ENCODE measurements at places on chromosomes 5 and 9.
A peak's percentile ranks its signal among the peaks of the same experiment; 100 is the strongest.

GRCh38 chr5:117454716-117455212 lies 880.1 kb upstream of the SEMA6A start:
- DNase-seq = peak; percentile 45

DNA sequence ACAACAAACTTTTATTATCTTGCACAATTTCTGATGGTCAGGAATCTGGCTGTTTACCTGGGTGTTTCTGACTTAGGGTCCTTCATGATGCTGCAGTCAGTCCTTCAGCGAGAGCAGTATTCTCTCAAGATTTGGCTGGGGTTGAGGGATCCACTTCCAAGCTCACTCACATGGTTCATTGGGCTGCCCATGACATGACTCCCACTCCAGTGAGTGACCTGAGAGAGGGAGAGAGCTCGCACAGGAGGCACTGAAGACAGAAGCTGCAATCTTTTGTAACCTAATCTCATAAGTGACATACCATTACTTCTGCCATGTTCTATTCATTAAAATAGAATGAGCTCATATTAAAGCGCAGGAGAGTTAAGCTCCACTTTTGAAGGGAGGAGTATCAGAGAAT lies 212.6 kb downstream of the SPATA31D1 start:
- no peak for DNase-seq

DNA sequence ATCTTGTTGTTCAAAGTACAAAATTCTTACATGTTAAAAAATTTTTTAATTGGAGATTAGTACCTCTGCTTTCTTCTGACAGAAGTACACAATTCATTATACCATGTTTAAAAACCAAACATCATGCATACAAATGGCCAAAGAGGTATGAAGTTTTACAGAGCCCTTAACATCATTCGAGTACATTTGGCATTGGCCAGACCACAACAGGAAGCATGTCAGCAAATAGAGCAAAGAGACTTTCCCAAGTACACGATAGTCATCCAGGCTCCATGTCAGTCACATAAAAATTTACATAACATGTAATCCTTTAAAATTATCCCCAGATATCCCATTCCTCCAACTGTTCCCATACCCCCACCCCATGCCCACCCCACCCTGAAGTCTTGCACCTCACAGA lies 22.5 kb downstream of the HMGCS1 start:
- DNase-seq = no peak

- no peak for DNase-seq
These were observed 311.7 kb upstream of the HAPLN1 start for GRCh38 chr5:84032324-84032723.

- DNase-seq = no peak
These were observed 20.0 kb upstream of the NMUR2 start for GRCh38 chr5:152425083-152425482.

GRCh38 chr5:66960369-66961137 lies 236.0 kb downstream of the CD180 start:
- no peak for DNase-seq

- no peak for DNase-seq
These were observed 97.6 kb downstream of the BARX1 start for GRCh38 chr9:93857528-93857927.

- no peak for DNase-seq
These were observed 3.5 kb downstream of the NXNL2 start for GRCh38 chr9:88538311-88539085.

DNA sequence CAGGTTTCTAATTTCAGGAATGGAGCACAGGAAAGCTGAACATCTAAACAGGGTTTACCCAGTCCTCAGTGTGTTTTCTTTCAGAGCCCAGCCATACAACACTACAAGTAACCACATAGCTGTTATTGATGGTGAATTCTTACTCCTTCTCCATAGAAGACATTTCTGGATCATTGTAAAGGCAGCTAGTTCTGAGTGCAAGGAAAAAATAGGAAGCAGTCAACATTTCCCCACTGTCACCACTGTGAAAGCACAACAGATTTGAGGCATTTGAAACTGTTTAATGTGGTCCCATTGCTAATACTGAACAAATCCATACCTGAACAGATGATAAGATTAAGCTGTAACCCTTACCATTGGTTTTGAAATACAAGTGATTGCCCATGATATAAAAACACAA lies 145.0 kb upstream of the PCA3 start:
- no peak for DNase-seq

GRCh38 chr9:133132174-133132573 lies 11.1 kb upstream of the RALGDS start:
- no peak for DNase-seq

DNA sequence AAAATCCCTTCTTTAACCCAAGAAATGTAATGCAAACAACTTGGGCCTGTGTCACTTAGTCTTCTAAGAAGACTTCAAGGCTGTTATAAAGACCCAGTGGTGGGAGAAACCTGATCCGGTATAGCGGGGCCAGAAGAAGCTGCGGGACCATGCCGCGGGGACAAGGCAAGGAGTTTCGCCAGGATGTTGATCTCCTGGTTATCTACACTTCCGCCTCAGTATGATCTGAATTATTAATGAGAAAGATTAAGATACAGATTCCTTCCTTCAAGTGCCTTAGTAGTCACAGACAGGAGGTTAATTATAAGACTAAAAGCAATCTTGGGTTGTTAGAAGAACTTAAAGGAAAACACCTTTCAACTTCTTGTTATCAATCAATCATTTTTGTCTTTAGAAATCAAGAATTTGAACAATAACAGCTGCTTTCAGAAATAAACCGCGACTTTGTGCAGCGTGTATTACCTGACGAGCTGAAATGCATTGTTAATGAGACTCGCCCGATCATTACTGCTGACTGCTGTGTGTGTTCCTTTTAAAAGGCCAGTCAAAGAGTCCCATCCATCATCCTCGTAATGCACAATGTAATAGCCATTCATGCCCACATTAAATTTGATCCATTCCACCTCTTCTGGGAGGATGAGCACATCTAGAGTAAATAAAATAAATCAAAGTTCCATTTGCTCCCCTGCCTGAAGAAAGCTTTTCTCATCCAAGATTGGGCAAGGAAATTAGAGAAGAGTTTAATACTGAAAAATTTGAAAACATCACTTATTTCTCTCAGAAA lies 22.2 kb downstream of the ERAP1 start:
- DNase-seq = no peak

DNA sequence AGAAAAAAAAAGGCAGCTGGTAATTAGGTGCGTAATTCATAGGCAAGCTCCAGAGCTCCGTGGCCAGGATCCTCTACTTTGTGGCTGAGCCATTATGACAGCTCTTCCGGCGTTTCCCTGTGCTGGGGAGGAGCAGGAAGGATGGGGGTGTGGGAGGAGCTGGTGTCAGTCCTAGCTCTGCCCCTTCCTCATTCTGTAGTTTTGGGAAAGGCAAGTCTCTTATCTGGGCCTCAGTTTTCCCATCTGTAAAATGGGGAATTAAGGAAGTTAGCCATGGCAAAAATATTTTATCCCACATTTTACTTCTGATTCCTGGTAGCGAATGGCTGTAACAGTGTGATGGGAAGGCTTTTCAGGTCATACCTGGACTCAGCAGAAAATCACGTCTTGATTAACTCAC lies 81.1 kb downstream of the SEC61B start:
- DNase-seq = no peak

GRCh38 chr9:37650873-37651768 lies at the start of gene FRMPD1:
Gene FRMPD1, plus strand, starts transcription at chr9:37650954. Its CDS starts 41,688 bp downstream, at chr9:37692642.
- peak; percentile 75 for DNase-seq

DNA sequence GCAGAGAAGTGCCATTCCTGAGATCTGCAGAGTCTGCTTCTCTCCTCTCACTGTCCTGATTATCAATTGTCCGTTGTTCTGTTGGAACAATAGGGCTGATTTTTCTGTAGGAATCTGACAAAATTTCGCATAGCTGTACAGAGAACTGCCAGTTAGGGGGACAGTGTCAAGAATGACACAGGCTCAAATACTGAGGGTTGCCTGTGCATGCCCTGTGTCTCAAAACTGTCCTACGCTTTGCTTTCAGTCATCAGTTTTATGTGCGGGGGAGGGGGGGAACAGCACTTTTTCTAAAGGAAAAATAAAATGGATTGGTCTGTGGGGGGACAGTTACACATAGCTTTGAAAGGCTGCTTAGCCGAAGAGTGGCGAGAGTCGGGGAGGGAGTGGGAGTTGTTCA lies 248.6 kb downstream of the PDZD2 start:
- no peak for DNase-seq

GRCh38 chr5:165055476-165055875 lies 1550.1 kb downstream of the MAT2B start:
- no peak for DNase-seq

GRCh38 chr9:88936668-88937067 lies 54.6 kb upstream of the S1PR3 start:
- no peak for DNase-seq

GRCh38 chr5:144028636-144029035 lies 141.8 kb downstream of the YIPF5 start:
- DNase-seq = no peak

- DNase-seq = no peak
These were observed 27.3 kb downstream of the CLTA start for GRCh38 chr9:36218011-36218410.

DNA sequence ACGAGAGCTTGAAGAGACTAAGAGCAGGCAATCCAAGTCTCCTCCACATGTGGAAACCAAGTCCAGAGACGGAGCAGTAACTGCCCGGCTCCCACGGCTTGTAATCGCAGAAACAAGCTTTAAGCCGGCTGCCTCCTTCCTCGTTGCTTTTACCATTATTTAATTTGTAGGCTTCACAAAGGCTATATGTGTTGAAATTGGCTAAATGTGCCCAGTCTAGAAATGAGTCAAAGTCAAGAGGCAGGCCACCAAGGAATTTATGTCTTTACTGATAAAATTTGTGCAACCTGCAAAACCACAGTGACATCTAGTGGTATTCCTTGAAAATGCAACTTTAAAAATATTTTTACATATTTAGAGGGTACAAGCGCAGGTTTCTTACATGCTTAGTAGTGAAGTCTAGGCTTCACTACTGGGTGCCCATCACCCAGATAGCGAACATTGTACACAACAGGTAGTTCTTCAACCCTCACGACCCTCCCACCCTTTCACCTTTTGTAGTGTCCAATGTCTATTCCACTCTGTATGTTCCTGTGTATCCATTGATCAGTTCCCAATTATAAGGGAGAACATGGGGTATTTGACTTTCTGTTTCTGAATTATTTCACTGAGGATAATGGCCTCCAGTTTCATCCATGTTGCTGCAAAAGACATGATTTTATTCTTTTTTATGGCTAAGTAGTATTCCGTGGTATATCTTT lies 33.5 kb upstream of the EBF1 start:
- no peak for DNase-seq

GRCh38 chr5:27130587-27130986 lies 92.2 kb upstream of the CDH9 start:
- no peak for DNase-seq

DNA sequence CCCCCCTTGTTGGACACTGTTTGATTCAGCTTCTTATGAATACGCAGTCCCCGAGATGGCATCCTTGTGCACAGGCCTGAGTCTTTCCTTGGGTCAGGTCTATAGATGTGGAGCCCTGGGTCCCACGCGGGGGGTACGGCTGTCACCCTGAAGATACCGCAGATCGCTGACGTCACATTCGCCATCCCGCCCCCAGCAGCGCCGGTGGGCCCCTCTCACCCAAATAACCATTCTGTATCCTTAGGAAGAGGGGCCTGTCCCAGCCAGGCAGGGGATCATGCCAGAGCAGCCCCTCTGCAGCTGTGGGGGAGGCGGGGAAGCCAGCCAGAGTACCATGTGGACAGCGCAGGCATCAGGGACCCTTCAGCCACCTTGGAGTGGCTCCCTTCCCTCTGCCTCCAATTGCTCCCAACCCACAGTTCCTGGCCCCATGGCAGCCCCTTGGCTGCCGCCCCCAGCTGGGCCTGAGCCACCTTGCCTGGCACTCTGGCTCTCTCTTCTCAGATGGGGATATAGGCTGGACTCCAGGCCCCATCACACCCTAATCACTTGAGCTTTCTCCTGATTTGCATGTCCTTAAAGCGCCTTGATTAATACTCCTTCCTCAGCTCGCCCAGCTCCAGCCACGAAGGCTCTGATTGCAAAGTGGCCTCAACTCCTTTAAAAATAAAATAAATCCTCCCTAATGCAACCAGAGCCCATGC lies 189.8 kb downstream of the C9orf50 start:
- DNase-seq = no peak

DNA sequence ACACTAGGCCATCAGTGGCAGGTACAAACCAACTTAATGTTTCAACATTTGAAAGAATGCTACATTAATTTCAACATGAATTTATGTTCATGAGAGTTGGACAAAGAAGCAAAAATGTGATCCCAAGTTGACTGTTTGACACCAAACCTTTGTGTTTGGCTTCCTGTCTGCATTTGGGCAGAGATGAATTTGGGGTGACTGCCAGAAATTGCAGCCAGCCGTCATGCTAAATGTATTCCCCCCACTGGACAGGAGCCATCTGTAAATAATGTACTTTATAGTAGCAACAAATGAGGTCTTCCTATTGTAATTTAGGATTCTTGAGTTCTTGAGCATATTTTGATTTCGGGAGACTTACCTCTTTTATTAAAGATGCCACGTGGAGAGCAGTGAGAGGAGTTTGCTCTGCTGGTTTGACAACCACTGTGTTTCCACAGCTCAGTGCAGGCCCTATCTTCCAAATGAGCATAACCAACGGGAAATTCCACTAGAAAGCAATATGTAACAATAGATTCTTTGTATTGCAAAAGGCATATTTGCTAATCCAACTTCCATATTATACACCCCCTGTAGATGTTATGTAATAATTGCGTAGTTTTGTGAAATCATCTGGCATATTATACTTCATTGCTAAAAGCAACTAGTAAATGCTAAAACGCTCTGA lies 27.6 kb downstream of the ALDH1A1 start:
- DNase-seq = no peak

- no peak for DNase-seq
These were observed 88.8 kb upstream of the PAM start for GRCh38 chr5:102666164-102666946.

- DNase-seq = no peak
These were observed 111.1 kb upstream of the EQTN start for GRCh38 chr9:27408001-27408400.

- DNase-seq = no peak
These were observed 295.6 kb downstream of the NR2F1-AS1 start for GRCh38 chr5:93285461-93285860.

- DNase-seq = no peak
These were observed 3.6 kb downstream of the NR3C1 start for GRCh38 chr5:143399616-143400540.

DNA sequence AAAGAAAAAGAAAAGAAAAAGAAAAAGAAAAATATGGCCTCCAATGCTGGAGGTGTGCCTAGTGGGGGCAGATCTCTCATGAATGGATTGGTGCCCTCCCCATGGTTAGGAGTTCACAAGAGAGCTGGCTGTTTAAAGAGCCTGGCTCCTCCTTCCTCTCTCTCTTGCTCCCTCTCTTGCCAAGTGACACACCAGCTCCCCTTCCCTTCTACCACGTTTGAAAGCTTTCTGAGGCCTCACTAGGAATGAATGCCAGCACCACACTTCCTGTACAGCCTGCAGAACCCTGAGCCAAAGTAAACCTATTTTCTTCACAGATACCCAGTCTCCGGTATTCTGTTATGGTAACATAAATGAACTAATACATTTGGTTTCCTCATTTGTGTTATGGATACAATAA lies 14.4 kb upstream of the GALNT10 start:
- no peak for DNase-seq

GRCh38 chr5:175743676-175744210 lies 85.9 kb downstream of the HRH2 start:
- DNase-seq = no peak

- no peak for DNase-seq
These were observed 64.5 kb downstream of the SLF1 start for GRCh38 chr5:94682814-94683520.

- DNase-seq = no peak
These were observed 14.2 kb downstream of the EEIG1 start for GRCh38 chr9:127966416-127967150.
